ENCODE measurements at places on chromosomes 7 and 10.

DNA sequence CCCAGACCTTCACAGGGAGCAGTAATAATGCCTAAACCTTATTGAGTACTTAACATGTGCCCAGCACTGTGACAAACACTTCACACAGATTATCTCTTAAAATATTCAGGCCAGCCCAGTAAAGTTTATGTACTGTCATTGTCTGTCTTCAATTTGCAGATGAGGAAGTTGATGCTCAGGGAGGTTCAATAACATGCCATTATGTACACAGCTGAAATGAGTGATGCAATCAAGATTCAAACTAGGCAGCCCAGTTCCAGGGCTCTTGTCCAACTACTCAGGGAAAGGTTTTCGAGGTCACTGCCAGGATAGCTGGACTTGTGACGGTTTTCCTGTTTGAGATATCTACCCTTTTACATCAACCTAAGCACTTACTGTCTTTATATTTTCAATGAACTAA, 56.1 kb downstream of the AUTS2 start:
- no peak for DNase-seq

DNA sequence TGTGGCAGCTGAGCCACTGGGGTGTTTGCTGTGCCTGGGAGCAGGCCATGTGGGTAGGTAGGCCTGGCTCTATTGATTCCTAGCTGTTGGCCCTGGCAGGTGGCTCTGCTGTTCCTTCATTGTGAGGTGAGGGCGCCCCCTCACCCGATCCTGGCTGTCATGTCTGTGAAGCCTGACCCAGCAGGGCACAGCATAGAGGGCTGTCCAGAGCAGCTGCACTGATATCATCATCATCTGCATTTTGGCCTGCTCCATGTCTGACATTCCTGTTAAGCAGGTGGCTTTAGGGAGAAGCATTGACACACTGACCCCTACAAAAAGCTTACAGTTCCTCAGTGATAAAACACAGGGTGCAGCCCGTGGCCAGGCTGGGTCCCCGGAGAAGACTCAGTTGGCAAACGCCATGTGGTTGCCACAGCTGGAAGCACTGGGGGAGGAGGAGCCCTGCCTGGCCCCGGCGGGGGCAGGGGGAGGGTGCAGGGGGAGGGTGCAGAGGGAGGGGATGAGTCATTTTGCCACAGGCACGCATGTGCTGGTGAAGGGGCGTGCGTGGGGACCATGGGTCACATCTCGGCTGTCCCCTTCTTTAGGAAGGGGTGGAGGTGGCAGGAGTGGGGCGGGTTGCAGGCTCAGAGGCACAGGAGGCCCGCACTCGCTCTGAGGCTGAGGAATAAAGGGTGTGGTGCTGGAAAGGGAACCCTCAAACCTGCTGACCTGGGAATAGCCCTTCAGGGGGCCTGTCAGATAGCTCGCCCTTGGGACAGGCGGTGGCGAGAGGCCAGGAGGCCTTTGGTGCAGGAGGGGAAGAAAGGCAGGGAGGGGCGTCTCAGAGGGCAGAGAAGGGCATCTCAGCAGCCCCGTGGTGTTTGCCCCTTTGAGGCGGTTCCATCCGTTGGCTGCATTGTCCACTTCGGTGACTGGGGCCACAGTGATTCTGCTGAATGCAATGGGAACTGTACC, 31.6 kb downstream of the IKZF1 start:
- no peak for DNase-seq

- DNase-seq = peak; percentile 9
Measured at GRCh38 chr7:107715531-107715930, 28.4 kb upstream of the CBLL1 start.

GRCh38 chr7:32535162-32535702, 39.9 kb downstream of the AVL9 start:
- DNase-seq = no peak

DNA sequence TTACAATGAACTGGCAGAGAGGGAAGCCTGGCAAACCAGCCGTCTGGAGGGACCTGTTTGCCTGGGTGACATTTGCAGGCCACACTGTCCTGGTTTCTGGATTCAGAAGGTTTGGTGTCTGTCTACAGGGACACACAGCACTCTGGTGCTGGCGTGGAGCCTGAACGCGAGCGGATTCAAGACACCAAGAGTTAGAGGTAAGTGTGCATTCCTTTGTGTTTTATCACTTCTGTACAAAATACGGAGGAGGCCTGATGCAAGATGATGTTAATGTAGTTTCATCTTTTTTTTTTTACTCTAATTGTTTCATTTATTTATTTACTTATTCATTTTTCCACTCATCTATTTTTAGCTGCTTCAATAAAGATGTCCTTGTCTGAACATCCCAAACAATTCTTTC, 485.3 kb upstream of the ADARB2 start:
- no peak for DNase-seq

DNA sequence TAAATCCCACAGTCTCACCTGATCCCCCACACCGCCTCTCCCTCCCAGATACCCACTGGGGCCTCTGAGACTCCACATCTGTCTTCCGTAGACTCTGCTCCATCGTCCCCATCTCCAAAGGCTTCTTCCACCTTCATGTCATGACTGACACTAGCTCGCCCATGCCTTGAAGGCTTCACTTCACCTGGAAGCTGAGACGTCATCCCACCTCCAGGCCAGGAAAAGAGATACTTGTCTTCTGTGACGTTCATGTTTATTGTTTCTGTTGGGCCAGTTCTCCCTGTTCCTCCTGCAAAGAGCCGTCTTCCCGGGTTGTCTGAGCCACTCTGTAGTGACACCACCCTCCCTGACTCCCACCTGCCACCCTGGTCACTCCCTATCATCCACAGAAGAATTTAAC, 3.6 kb upstream of the ZNF862 start:
- no peak for DNase-seq

DNA sequence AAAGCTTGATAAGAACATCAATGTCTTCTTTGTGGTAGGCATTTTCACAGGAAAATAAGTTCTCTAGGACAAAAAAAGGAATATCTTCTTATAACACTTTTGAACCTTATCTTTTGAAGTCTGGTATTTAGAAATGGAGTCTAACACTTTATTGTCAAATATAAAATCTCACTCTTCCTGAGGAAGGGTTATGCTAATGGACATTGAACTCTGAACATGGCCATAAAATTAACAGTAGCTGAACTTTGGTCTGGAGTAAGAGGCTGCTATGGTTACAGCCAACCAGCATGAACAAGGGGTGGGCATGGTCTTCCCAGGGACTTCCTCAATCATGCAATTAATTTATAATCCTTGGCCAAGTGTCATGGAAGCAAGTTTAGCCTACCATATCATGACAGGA, at the start of gene CLRN3:
Gene CLRN3, minus strand, starts transcription at position 199 of the 400 bp plus-strand sequence. Its CDS starts 157 bp downstream, at position 42.
- no peak for DNase-seq
